ENCODE measurements at places on chromosomes 5 and 9. TPM values are rescaled to one million over a fixed set of nuclear protein-coding genes. Genes with fewer than 3 reads are reported as not detected.

Gene ADCY2
- 14.8 TPM for total RNA-seq

Gene UNC5A
- not detected for total RNA-seq

Gene KCTD16
- total RNA-seq: 0.27 TPM

Gene OTP
- not detected for total RNA-seq

Gene KIF27
- 2.3 TPM for total RNA-seq

Gene DOCK8
- 18.7 TPM for total RNA-seq

Gene CD14
- 96.6 TPM for total RNA-seq

Gene IFNA2
- total RNA-seq: not detected

Gene HDAC3
- total RNA-seq: 56.2 TPM

Gene SPINK4
- total RNA-seq: not detected

Data from thoracic aorta (tissue), 2 donors.